ENCODE measurements at places on chromosomes 1 and 21. TPM values are rescaled to one million over a fixed set of nuclear protein-coding genes. Genes with fewer than 3 reads are reported as not detected.

Gene LCE1C
- total RNA-seq: not detected

Gene MFSD2A
- 1.9 TPM for total RNA-seq

Gene PGLYRP3
- not detected for total RNA-seq

Gene PRKAA2
- total RNA-seq: 29.3 TPM

Gene GJC2
- 6.4 TPM for total RNA-seq

Gene S1PR1
- 73.6 TPM for total RNA-seq

Gene CRB1
- 0.47 TPM for total RNA-seq

Gene SLC44A5
- 0.49 TPM for total RNA-seq

Gene SLC44A3
- 3.9 TPM for total RNA-seq

Gene MRPL55
- 60.7 TPM for total RNA-seq

Gene APOBEC4
- not detected for total RNA-seq

Gene IL20
- not detected for total RNA-seq

Gene MIXL1
- total RNA-seq: not detected

Gene ERG
- total RNA-seq: 11.2 TPM

Gene PTPRU
- total RNA-seq: 11.1 TPM

Gene MMP23B
- 7.7 TPM for total RNA-seq

Gene KIAA0319L
- 40.8 TPM for total RNA-seq

Gene UBXN10
- 9.2 TPM for total RNA-seq

Gene AIRE
- total RNA-seq: not detected

Gene VANGL2
- 8.5 TPM for total RNA-seq

Gene FALEC
- total RNA-seq: not detected

Gene C1QTNF12
- total RNA-seq: 1.7 TPM

Gene NUP133
- total RNA-seq: 26.5 TPM

Gene CHIA
- not detected for total RNA-seq

Gene FAM72B
- total RNA-seq: not detected

Gene KRTAP19-3
- not detected for total RNA-seq

Gene OVAAL
- not detected for total RNA-seq

Gene HSD3B2
- total RNA-seq: not detected

Gene CHI3L1
- total RNA-seq: 5.0 TPM

Gene AGT
- total RNA-seq: 16.0 TPM

Gene UBL4B
- 0.67 TPM for total RNA-seq

Gene PGBD5
- 0.16 TPM for total RNA-seq

Gene OR2L3
- not detected for total RNA-seq

Measured in gastroesophageal sphincter (tissue), 4 donors.